Right ventricle myocardium superior (tissue), 1 donor: ENCODE measurements at places on chromosomes 2 and 18.

DNA sequence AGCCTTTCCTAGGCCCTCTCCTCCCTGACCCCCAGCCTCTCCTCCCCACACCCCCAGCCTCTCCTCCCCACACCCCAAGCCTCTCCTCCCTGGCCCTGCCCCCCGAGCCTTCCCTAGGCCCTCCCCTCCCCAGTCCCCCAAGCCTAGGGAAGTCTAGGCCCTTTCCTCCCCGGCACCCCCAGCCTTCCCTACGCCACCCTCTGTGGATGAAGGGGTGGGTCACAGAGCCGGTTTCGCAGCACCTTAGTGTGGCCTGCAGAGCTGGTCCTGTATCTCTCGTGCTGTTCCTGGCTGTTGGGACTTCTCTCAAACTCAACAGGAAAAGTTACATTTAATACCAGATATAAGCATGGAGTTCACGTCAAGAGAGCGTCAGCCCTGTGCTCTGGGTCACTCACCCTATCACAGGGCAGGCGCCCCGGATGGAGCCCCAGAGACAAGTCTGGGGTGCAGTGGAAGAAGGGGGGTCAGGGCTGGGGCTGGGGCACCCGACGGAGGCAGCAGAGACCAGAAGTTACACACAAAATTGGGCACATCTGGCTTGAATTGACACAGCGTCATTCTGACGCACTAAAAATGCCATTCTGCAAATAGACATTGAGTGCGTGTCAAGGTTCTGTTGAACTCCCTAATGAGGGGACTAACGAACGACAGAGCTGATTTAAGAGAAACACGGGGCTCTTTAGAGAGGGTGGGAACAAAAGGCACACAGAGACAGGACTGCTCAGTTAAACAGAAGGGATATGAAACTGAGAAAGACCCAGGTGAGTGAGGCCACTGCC, 24.0 kb downstream of the KCNIP3 start:
- DNase-seq, result no peak

- no peak for DNase-seq
These were observed 36.2 kb upstream of the NT5C1B start for GRCh38 chr2:18625563-18625962.

DNA sequence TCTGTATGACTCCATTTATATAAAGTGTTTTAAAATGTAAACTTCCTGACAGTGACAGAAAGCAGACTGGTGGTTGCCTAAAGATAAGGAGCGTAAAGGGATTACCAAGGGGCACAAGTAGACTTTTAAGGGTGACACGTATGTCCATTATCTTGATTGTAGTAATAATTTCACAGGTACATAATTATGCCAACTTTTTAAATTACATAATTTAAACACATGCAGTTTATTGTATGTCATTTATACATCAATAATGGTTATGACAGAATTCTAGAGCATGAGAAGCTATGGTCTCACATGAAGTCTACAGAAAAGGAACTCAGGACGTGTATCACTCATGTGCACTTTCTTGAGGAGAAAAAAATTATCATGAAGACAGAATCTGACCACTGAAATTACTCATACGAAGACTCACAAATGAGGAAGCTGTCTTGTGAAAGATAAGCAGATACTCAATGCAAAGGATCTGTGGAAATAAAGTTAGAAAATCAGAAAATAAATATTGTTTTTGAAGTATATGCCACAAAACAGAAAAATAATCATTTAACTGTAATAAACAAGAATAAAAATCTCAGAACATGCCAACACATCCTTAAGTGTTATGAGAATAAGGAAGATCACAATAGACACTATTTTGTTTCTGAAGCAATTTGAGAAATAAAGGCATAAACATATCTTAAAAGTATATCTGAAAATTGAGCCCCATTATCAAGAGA, 84.4 kb downstream of the TMEM131 start:
- no peak for DNase-seq

- peak; percentile 38 for DNase-seq
These were observed 132.8 kb downstream of the ARHGAP15 start for GRCh38 chr2:143261986-143262385.

- DNase-seq, result no peak
These were observed 85.0 kb downstream of the TANC1 start for GRCh38 chr2:159053161-159054031.

- no peak for DNase-seq
These were observed 51.9 kb upstream of the ZBTB7C start for GRCh38 chr18:48460929-48461583.
